ENCODE measurements at places on chromosomes 3 and 15. TPM values are rescaled to one million over a fixed set of nuclear protein-coding genes. Genes with fewer than 3 reads are reported as not detected.
A peak's percentile ranks its signal among the peaks of the same experiment; 100 is the strongest.

GRCh38 chr15:68010361-68011153 is 43.6 kb upstream of the PIAS1 start:
- DNase-seq = no peak

GRCh38 chr3:38549486-38549885 is 53.3 kb downstream of the EXOG start:
- no peak for DNase-seq

- no peak for DNase-seq
These were observed 48.4 kb upstream of the KY start for GRCh38 chr3:134699141-134699711.

DNA sequence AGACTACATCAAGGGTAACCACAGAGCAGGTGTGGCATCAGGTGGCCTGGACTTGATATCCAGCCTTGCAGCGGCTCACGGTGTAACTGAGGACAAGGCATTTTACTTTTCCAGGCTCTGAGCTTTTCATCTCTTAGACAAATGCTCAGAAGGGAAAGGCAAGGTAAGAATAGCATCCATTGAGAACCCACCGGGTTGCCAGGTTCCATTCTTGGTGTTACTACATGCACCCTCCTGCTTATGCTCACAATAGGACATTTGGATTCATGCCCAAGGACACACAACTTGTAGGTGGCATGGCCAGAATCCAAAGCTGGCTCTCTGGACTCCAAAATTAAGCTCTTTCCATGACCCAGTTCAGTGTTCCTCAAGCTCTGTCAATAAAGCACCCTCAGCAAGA is 85.5 kb downstream of the CCNL1 start:
- DNase-seq = no peak

- no peak for DNase-seq
These were observed 38.8 kb downstream of the EDC3 start for GRCh38 chr15:74656935-74657535.

DNA sequence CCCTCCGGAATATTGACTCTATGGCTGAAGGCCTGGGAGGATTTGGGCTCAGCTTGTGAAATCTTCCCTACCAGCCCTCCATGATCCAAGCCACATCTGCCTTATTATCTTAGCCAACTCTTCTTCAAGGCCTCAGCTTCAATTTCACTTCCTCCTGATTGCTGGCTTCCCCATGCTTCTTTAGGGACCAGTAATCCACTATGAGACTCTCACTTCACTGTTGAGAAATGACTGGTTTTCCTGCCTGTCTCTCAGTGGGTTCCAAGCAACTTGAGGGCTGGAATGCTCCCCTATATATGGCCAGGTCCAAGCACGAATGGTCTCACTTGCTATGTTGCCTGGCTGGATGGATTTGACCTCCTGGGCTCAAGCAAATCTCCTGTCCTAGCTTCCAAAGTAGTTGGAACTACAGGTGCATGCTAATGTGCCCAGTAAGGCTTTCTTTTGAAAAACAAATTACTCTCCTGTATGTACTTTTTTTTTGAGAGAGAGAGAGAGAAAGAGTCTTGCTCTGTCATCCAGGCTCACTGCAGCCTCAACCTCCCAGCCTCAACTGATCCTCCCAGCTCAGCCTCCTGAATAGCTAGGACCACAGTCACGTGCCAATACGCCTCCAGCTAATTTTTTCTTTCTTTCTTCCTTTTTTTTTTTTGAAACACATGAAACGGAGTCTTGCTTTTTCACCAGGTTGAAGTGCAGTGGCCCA is 7.9 kb upstream of the PIK3CB start:
- no peak for DNase-seq

- no peak for DNase-seq
These were observed 7.0 kb upstream of the TMEM62 start for GRCh38 chr15:43126356-43126755.

DNA sequence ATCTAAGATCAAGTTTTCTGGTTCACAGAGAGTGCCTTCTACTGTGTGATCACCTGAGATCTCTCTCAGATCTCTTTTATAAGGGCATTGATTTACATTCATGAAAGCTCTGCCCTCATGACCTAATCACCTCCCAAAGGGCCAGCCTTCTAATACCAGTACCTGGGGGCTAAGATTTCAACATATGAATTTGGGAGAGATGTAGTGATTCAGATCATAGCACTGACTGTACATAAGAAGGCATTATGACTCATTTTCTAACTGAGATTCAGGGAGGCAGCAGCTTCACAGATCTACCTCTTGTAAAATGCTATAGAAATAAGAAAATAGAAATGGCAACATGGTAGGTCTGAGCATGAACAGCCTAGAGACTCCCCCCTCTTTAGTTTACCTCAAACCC is 39.6 kb downstream of the VGLL3 start:
- DNase-seq = no peak

- no peak for DNase-seq
These were observed 85.4 kb downstream of the ZNF385D start for GRCh38 chr3:21665444-21666100.

DNA sequence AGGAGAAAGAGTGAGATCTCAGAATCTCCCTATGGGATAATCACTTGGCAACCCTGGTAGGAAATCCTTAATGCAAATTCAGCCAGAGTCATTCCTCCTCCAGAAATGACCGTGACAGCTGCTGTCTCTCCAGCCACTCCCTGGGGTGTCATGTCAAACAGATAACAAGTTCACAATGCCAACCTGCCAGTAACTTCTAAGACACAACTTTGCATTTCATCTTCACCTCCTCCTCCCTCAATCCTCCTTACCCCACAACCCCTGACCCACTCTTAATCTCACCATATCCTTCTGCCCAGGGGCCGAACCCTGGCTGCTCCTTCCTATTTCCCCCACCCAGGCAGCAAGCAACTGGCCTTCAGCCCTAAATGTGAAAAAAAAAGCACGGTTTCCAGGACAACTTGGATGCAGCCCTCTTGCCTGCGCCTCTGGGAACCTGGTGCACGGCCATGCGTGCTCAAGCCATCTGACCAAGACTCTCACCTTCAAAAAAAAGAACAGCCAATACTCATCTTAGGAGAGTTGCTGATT is 166.0 kb downstream of the NTRK3 start:
- peak; percentile 39 for DNase-seq

- no peak for DNase-seq
These were observed 390.9 kb upstream of the ADAMTS9 start for GRCh38 chr3:65078748-65079147.

GRCh38 chr15:74176262-74177214 is 3.0 kb downstream of the ISLR start:
- DNase-seq = no peak

DNA sequence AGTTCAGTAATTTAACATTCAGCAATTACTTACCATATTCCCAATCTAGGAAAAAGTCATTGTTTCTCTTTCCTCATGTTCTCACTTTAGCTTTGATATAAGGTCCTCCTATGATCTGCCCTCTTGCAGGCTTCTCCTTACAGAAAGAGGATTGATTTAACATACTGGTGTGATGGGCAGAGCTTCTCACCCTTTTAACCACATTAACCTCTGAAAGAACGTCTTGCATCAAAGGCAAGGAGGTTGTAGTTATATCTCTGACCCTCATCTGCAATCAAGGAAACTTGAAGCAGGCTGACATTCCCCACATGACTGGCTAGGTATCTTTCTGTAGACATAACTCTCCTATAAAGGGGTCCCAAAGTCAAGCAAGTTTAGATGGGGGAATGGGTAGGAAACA is 39.5 kb downstream of the BTLA start:
- DNase-seq = no peak

GRCh38 chr3:119243712-119244111 is 3.0 kb upstream of the B4GALT4 start:
- DNase-seq = no peak

GRCh38 chr3:4835616-4836043 is 143.6 kb upstream of the BHLHE40 start:
- no peak for DNase-seq

- DNase-seq = no peak
These were observed 692 bp downstream of the ZWILCH start for GRCh38 chr15:66505818-66506217.

DNA sequence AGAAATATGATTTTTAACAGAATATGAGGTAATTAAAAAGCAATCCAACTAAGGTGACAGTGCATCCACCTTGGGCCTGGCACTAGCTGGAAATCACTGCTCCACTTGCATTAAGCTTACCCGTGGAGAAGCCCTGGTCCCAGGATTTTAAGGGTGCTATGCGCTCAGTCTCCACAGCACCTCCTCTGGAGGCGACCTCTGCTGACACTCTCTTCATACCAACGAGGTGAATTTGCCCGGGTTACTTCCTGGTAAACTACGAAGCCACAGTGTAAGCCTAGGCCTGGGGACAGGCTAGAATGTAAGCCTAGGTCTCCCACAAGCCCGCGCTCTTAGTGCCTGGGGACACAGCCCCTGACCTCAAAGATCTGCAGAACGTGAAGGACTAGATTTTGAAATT is 793 bp downstream of the APOD start:
- DNase-seq = no peak

DNA sequence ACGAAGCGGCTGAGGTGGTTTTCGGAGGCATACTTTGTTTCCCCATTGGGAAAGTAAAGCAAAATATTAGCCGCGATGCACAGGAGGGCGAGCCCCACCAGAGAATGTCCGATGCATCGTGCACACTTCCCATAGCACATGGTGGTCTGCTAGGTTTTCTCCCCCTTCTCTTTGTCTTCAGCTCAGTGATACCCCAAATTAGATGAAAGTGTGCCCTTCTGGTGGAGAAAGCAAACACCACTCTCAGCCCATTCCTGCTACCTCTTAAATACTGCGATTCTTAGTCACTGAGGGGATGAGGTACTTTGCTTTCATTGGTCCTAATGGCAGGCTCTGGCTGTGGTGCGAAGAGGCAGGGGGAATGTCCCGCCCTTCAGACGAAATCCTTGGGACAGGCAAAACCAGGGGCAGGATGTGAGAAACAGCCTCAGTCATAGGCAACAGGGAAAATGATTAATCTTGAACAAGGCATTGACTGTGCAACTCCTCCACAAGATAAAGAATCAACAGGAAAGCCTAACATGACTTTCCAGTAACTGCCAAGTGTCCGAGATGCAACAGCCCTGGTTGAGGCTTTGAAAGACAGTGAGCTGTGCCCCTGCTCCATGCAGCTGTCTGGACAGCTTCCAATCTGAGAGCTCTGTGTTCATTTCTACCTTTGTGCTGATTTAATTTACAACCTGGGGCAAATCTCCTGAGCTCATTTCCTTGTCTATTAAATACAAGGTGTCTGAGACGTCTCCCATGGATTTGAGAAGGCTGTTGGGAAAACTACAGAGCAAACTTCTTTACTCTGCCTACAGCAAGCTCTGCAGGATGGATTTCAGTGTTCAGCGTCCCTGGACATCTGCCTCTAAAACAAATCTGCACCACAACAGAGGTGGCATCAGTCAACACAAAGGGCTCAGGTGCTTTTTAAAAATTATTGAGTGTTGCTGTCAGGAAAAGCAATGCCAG is at the start of gene TM4SF1:
Gene TM4SF1 (minus strand): TSS at position 242 of the 957 bp plus-strand sequence. CDS start 102 bp downstream, at position 140.
- DNase-seq = peak; percentile 73

- DNase-seq = no peak
These were observed 4.0 kb downstream of the ANKDD1A start for GRCh38 chr15:64915518-64916227.

- no peak for DNase-seq
These were observed 182.3 kb upstream of the LPP start for GRCh38 chr3:187971629-187972028.

DNA sequence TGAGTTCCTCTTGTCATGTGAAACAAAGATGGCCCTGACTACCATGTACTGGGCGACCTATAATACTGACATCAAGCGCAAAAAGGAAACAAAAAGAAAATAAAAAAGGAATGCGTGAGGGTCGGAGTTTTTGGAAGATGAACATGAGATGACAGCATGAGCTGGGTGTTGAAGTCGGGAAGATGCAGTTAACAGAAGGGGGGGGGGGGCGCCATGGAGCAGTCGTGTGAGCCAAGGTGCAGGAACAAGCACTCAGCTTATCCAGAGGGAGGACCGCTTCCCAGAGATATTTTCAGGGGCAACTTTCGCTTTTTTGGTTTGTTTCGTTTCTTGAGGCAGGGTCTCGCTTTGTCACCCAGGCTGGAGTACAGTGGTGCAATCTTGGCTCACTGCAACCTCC is 110.2 kb downstream of the RORA start:
- DNase-seq = no peak

- DNase-seq = no peak
These were observed 254.5 kb upstream of the ROPN1 start for GRCh38 chr3:124246376-124246775.

DNA sequence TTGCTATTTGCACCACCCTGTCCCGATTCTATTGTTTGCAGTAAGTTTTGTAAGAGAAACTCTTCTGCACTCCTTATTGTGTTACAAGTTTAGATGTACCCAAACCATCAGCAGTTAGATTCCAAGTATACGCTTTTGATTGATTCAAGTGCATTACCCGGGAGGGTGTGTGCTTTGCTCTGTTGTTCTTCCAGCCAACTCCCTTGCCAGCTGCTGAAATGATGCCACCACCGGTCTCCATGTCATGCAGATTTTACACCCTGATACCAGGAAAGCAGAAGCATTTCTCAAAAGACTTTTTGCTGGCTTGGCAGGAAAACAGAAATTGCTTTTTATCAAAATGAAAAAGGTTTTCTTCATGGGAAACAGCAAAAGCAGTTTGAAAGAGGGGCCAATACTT is 1006.6 kb upstream of the CFAP20DC start:
- DNase-seq = peak; percentile 23

DNA sequence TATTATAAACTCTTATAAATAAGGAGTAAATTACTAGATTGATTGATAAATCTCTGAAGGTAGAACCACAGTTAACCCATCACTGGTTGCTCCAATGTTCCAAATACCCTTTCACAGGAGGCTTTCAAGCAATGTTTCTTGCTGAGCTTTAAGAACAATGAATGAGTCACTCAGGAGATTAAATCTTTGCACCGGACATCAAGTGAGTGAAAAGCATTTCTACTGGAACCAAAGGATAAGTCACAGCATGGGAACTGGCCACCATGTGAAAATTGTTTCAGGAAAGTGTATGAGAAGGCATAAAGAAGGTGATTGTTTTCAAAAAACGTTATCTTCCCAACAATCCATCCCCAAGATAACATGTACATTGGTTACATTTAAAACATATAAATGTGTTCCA is 90.6 kb downstream of the CNTN3 start:
- no peak for DNase-seq

DNA sequence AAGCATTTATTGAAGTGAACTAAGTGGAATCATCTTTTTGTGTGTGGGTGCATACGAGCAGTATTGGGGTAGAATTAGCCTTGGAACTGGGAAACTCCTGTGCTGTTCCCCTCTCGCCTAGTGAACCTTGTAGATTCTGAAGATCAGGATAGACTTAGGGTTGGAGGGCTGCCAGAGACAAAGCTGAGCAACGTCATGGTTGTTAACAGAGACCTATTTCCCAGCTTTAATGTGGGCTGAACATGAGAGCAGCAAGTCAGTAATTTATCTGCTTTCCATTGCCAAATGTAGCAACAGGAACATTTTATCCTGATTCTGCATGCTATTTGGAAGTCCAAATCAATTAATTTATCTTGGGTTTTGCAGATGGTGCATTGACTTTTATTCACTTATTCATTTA is 246.6 kb downstream of the IL20RB start:
- peak; percentile 7 for DNase-seq

GRCh38 chr3:21140785-21141184 is 610.2 kb downstream of the ZNF385D start:
- no peak for DNase-seq

GRCh38 chr3:113002679-113003078 is 11.9 kb downstream of the GTPBP8 start:
- no peak for DNase-seq

Gene MITF
- polyA plus RNA-seq = 4.3 TPM

Gene SLC28A1
- polyA plus RNA-seq = 0.17 TPM

Gene GASK1A
- polyA plus RNA-seq = 8.9 TPM

Gene RGMA
- polyA plus RNA-seq = 76.6 TPM

Gene SLC35A5
- 34.9 TPM for polyA plus RNA-seq
